ENCODE measurements at places on chromosomes 7 and 10.

DNA sequence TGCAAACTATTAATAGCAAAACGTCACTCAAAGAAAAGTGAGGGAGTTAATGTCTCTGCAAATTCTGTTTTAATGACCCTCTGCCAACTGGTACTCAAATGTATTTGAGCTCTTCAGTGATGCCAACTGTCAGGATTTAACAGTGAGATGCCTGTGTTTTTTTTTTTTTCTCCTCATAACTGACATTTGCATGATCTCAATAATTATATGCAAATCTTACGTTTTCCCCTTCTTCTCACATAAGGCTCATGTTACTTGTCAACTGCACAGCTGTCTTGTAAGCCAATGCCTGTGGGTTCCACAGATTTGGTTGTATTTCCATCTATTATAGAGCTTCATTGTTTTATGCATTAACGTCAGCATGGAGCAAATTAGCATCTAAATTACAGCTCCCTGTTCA, 38.2 kb downstream of the PPP1R3A start:
- no peak for DNase-seq

GRCh38 chr10:130140425-130140824, 4.2 kb downstream of the GLRX3 start:
- no peak for DNase-seq

DNA sequence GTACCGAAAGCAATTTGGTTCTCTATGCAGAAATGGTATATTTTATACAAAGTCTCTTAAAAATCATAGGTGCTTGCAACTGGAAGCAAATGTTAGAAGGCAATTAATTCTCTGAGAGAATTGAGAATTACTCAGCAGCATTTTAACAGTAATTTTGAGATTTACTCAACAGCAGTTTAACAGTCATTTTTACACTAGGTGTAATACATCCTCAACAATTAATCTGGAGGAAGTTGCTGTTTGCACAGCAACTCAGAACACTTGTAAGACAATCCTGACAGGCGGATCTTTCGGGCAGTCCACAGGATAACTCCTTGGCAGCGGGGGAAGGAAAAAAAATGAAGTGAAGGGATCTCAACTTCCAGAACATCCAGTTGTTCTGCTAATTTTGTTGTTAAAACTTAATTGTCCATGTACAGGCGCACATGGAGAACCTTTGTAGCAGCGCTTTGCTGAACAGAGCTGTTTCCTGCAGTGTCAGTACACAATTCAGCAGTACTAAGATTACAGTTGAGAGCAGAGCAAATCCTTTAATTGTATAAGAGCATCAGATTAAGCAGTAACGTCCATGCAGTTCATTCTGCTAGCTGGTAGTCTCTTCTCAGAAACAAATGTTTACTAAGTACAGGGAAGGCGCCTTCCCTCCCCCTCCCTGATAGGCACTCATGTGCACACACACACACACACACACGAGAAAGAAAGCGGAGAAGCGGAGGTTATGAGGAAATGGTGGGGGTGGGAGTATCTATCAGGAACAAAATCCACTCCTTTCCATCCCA, 43.8 kb downstream of the ENO4 start:
- no peak for DNase-seq

GRCh38 chr7:6571160-6571779, 6.0 kb upstream of the ZDHHC4 start:
- no peak for DNase-seq

DNA sequence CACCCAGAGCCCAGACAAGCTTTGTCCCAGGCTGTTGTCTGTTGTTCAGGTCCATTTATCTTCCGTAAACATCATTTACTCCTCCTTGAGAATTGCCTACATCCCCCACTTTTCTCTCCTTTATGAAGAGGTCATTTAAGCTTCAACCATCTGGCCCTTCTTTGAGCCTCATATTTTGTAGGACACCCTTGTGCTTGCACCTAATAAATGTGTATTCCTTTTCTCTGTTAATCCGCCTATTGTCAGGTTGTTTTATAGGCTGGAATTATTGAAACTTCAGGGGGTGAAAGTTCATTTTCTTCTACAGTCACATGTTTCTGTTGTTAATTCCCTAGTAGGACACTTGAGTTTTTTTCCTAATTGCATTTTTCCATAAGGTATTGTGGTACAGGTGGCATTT, 19.6 kb upstream of the CTTNBP2 start:
- DNase-seq, result no peak

DNA sequence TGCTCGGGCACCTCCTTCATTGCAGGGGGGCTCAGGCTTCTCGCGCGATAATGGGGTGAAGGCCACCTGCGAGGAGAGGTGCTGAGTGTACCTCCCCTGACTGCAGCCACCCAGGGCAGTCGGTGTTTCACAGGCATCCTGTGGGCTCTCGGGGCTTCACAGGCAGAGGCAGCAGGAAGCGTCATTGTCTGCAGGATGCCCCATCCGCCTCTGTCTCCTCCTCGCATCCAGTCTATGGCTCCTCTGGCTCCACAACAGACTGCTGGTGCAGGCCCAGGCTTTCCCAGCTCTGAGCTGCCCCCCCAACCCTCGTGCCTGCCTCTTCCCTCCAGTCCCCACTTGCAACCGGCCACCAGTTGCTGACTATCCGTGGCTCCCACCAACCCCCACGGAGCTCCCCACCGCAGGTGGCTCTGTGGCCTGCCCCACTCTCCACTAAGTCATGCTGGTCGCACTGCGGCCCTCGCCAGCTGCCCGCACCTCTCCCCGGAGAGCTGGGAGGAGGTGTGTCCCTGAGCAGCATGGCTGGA, 36.5 kb downstream of the CAMK2B start:
- no peak for DNase-seq

GRCh38 chr10:28467615-28468014, 65.3 kb upstream of the WAC start:
- no peak for DNase-seq

GRCh38 chr10:65898055-65898454, 1027.8 kb upstream of the LRRTM3 start:
- no peak for DNase-seq

GRCh38 chr7:64879800-64880199, 23.3 kb upstream of the ZNF273 start:
- DNase-seq, result no peak

DNA sequence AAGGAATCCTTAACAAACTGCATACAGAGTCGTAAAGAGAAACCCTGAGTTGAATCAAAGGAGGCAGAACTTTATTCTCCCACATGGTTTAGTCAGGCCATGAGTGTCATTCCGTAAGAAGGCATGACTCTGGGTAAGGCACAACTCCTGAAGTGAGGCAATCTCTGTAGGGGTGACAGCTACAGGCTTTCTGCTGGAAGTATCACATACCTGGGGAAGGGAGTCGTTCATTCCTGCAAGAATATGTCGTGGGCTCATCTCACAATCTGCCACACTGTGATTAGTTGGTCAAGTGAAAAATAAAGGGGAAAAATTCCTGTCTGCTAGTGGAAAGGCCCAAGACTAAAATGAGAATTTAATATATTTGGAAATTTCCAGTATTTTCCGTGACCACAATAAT, 392.6 kb downstream of the POM121L12 start:
- no peak for DNase-seq

GRCh38 chr10:51832652-51833383, 133.4 kb upstream of the CSTF2T start:
- DNase-seq, result no peak

DNA sequence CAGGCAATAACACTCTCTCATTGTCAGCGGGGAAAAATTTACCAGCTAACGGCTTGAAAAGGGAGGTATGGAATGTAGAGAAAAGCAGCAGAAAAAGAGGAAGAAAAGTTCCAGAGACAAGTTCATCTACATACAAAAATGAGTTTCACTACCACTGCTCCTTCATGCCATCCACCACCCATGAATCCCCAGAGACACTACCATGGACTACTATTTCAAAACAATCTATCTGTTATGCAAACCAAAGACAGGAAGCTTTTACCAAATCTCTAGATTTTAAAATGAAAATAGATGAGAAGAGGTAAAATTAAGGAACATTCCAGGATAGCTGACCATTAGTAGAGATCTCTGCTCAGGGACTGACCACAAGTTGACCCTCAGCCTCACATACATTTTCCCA, 189.0 kb upstream of the GRM3 start:
- DNase-seq, result no peak

- DNase-seq, result no peak
These were observed 21.6 kb upstream of the GRID1 start for GRCh38 chr10:86388119-86388704.

DNA sequence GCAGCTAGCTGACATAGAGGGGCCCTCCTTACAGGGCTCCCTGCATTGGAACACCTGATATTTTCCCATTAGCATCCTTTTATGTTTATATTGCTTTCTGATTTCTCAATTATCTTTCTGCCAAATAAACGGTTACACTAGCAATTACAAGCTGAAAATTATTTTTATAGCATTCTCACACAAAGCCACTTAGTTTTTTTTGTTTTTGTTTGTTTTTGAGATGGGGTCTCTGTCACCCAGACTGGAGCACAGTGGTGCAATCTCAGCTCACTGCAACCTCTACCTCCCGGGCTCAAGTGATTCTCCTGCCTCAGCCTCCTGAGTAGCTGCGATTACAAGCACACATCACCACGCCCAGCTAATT, 9.9 kb upstream of the ZC3HAV1 start:
- no peak for DNase-seq

DNA sequence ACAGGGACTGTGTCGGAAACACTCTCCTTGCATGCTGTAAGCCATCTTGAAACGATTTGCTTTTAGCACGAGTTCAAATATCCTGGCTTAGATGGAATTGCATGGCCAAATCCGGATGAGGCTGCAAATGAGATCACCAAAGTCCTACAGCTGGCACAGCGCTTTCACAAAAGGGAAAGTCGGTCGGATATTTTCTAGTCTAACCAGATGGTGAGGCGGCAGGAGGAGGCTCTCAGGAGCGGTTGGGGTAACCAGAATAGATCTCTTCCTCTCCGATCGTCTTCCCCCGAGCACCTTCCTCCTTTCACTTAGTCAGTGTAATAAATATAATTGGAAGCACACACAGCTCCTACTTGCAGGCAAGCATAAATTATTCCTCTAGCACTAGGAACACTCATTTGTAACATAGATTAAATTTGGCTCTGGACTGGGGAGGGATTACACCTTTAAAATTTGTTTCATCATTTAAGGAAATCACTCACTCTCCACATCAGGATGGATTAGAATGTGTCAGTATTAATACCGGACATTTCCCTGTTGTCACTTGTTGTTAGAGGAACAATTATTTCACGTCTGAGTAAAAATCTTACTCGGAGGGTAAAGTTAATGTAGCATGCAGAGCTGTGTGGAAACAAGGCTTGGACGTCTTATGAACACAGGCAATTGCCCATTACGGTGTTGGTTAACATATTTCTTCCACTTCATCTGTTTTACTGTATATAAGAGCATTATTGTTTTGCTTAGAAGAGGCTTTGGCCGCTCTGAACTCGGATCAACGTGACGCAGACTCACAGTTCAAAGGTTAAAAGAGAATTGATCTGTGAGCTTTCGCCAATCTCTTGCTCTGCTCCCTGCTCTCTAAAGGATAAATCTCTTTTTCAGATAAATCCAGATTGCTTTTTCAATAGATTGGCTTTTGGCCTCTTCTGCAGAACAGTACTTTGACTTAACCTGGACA, 857.9 kb downstream of the TYW1 start:
- no peak for DNase-seq

- no peak for DNase-seq
These were observed 4.5 kb downstream of the PSTK start for GRCh38 chr10:122984708-122985107.

GRCh38 chr7:24192053-24192452, 91.9 kb upstream of the NPY start:
- no peak for DNase-seq

GRCh38 chr7:108628678-108629077, 59.0 kb downstream of the DNAJB9 start:
- DNase-seq, result no peak

GRCh38 chr7:134029-134428, 58.3 kb upstream of the FAM20C start:
- DNase-seq, result no peak

DNA sequence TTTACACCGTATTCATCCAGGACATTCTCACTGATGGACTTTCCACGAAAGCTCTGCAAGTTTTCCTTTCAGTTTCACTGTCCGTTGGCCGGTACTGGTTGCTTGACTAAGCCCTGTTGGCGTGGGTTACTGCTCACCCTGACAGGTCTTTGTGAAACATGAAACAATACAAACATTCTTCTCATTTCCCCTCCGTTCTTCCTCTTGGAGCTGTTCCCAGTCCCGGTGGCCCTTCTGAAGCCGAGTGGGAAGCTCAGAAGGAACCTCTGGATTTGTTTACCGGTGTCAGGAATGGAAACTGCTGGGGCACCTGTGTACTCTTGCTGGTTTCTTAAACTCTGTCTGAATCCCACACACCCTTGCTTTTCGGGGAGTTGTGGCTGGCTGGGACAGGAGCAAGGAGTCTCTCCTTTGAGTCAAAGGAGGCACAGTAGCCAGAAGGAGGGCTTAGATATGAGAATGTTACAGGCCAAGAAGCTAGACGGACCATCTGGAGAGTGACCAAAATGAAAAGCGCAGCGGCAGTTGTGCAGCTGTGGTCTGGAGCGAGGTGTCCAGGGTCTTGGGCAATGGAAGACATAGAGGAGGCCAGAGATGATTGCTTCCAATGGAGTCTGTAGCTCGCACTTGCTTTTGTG, 45.7 kb downstream of the LYZL2 start:
- DNase-seq, result peak; percentile 23

- peak; percentile 20 for DNase-seq
These were observed 25.7 kb upstream of the ENTPD1 start for GRCh38 chr10:95730233-95730632.

- DNase-seq, result peak; percentile 11
These were observed 79.1 kb downstream of the VTI1A start for GRCh38 chr10:112526139-112526538.

Measured in GM06990 (cell line).